ENCODE measurements at places on chromosomes 4 and X. TPM values are rescaled to one million over a fixed set of nuclear protein-coding genes. Genes with fewer than 3 reads are reported as not detected.

SMIM10L2A gene
- 0.30 TPM for total RNA-seq

CT45A6 gene
- total RNA-seq: not detected

RTL9 gene
- total RNA-seq: not detected

HHIP gene
- total RNA-seq: 89.8 TPM

MEPE gene
- not detected for total RNA-seq

CHST7 gene
- 53.2 TPM for total RNA-seq

SPARCL1 gene
- total RNA-seq: 0.32 TPM

ZIC3 gene
- total RNA-seq: not detected

ZXDA gene
- 5.5 TPM for total RNA-seq

NDNF gene
- not detected for total RNA-seq

PCDH10 gene
- total RNA-seq: 31.3 TPM

EOLA2 gene
- 12.8 TPM for total RNA-seq

RPS6KA3 gene
- total RNA-seq: 102 TPM

GABRG1 gene
- total RNA-seq: not detected

BEX2 gene
- 1.5 TPM for total RNA-seq

ARHGEF6 gene
- 10.5 TPM for total RNA-seq

TBX22 gene
- not detected for total RNA-seq

C4orf50 gene
- not detected for total RNA-seq

GAGE13 gene
- not detected for total RNA-seq

RBM47 gene
- total RNA-seq: 0.15 TPM

PAGE2B gene
- total RNA-seq: not detected

EDA2R gene
- total RNA-seq: 0.30 TPM

UNC5C gene
- under 0.01 TPM for total RNA-seq

CLCN4 gene
- 15.6 TPM for total RNA-seq

ACE2 gene
- not detected for total RNA-seq

PNMA5 gene
- not detected for total RNA-seq

ADAMTS3 gene
- 1.4 TPM for total RNA-seq

MAGED4 gene
- 2.0 TPM for total RNA-seq

UGT2B17 gene
- total RNA-seq: not detected

NOX1 gene
- total RNA-seq: not detected

ABCE1 gene
- 247 TPM for total RNA-seq

F11 gene
- not detected for total RNA-seq

CT45A10 gene
- total RNA-seq: not detected

SH3RF1 gene
- total RNA-seq: 12.3 TPM

Data from epithelial cell of umbilical artery (primary cell).